ENCODE measurements at places on chromosomes 1 and 21. TPM values are rescaled to one million over a fixed set of nuclear protein-coding genes. Genes with fewer than 3 reads are reported as not detected.

GRCh38 chr1:230753586-230754251 is 6.5 kb downstream of the CAPN9 start:
- no peak for DNase-seq

GRCh38 chr21:27323331-27323730 is 356.4 kb upstream of the ADAMTS5 start:
- no peak for DNase-seq

- no peak for DNase-seq
These were observed 7.8 kb upstream of the LRRC8D start for GRCh38 chr1:89812992-89813391.

GRCh38 chr1:26768755-26769154 is 19.0 kb upstream of the PIGV start:
- DNase-seq: no peak

GRCh38 chr1:108201687-108202086 is 1.5 kb upstream of the SLC25A24 start:
- DNase-seq: no peak

DNA sequence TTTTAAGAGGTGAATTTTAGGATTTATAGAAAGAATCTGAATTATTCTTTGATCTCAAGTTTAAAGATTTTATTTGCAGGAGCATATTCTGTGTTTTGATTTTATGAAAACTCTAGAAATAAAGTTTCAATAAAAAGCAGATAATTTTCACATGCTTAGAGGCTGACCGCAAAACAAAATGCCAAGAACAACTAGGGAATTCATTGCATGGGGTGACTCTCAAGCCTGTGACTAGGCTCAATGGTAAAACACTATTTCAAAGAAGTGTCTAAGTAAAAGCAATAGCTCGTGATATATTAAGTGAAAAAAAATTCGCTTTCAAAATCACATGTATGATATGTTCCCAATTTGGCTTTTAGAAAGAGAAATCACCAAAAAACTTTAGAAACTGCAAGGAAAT is 49.6 kb downstream of the RPL5 start:
- no peak for DNase-seq

DNA sequence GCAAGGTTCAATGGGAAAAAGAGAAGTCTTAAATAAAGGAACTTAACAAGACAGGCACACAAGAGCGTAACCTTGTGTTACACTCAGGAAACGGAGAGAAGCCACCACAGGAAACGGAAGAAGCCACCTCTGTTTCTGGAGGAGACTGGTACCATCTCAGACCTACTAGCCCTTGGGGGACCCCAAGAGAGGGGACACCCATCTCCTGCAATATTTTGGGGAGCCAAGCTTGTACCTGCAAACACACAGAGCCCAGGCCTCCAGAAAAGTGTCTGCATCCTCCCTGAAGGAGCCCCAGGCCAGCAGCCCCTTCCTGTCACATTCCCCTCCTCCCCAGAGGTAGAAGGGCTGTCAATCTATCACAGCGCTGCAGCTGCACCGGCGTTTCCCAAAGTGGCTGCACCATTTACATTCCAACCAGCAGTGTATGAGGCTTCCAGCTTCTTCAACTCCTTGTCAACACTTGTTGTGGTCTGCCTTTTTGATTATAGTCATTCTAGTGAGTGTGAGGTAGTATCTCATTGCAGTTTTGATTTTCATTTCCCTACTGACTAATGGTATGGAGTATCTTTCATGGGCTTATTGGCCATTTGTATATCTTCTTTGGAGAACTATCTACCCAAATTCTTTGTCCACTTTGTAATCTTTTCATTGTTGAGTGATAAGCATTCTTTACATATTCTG is 23.0 kb upstream of the PADI1 start:
- no peak for DNase-seq

DNA sequence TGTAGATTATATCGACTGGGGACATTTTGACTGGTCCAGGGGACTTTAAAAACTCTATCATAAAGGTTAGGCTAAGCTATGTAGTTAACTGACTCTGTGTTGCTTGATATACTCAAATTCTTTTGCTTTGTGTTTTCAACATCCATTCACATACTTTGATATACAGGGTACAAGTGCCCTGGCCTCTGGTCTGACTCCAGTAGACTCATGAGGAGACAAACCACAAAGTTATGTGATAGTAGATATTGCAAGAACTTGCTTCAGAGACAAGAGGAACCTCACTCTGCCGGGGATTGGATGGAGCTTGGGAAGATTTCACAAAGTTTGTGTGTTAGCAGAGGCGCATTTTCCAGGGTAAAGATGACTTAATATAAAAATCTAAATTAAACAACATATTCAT is 1.3 kb downstream of the GORAB start:
- DNase-seq: no peak

GRCh38 chr1:44138239-44138638 is 3.2 kb downstream of the KLF18 start:
- DNase-seq: no peak

- DNase-seq: no peak
These were observed 108.0 kb downstream of the LBR start for GRCh38 chr1:225319871-225320270.

- no peak for DNase-seq
These were observed 16.6 kb downstream of the LDLRAD2 start for GRCh38 chr1:21828506-21829210.

DNA sequence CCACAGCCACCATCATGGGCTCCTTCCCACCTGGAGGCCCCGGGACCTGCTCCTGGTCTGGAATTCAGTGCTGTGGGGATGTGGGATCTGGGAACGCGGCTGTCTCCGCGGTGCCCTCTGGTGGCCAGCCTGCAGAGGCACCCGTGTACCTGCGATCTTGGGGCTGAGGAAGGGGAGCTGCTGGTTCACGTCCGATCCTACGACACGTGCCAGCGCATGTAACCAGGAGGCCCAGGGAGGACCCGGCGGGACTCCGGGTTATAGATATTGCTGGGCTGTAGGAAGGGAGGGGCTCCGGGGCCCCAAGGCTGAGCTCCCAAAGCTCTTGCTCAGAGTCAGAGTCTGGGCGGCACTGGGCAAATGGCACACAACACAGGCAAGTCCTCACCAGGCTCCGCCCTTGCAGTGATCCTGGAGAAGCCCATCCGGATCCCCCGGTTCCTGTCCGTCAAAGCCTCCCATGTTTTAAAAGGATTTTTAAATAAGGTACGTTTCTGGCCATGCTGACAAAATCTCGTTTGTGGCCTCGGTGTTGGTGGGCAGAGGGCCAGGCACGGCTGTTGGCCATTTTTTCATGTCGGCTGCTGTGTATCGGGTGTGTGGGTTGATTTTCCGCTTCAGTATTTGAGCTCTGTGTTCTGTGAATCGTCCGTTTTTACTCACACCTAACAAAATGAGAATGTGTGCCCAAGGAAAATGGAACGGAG is 20.1 kb downstream of the FAAP20 start:
- no peak for DNase-seq

- no peak for DNase-seq
These were observed 4.1 kb upstream of the PEF1 start for GRCh38 chr1:31648641-31649357.

DNA sequence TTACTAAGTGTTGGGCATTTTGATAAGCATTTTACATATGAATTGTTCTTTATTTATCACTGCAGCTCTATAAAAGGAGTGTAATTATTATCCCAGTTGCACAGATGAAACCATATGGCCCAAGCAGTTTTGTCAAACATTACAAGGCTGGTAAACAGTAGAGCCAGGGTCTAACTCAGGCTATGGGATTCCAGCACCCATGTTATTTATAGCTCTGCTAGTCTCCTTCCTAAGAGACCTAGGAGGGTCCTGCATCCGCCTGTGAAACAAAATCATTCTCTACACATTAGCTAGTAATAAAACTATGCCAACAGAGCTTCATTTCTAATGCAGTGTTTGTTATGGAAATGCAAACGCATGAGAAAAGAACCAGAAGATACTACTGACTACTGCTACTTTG is 58.6 kb downstream of the IL23R start:
- DNase-seq: no peak

DNA sequence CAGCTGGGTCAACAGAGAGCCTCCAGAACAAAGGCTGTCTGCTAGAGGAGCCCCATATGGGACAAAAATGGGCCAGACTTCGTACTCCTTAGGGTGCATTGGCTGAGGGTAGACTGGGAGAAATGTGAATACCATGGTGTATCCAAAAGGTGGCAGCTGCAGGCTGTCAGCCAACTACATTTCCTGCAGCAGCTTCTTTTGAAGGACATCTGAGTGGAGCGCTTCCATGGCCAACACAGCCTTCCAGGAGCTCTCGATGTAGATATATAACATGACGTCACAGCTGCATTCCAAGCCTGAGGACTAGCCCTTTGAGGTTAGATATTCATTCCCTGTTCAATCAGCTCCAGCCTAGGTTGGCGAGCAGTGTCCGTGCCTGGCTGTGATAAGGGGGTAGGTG is 107.7 kb downstream of the MAB21L3 start:
- DNase-seq: no peak

- DNase-seq: no peak
These were observed 20.9 kb upstream of the NCMAP start for GRCh38 chr1:24535021-24535424.

GRCh38 chr1:154442006-154442740 is 37.0 kb downstream of the IL6R start:
- no peak for DNase-seq

DNA sequence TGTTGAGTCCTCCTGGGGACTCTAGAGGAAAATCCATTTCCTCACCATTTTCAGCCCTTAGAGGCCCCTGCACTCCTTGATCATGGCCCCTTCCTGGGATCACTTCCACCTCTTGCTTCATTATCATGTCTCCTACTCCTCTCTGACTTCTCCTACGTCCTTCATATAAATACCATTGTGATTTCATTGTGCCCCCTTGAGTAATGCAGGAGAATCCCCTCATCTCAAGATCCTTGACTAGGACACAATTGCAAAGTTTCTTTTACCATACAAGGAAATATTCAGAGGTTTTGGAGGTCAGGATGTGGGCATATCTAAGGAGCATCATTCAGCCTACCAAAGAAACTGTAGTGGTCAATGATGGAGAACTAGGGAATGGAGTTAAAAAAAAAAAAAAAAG is 8.8 kb upstream of the GBP6 start:
- no peak for DNase-seq

Gene REN
- not detected for total RNA-seq

Gene NPPB
- not detected for total RNA-seq

Gene TNN
- total RNA-seq: not detected

Gene FCRL6
- not detected for total RNA-seq

Gene ECM1
- 0.35 TPM for total RNA-seq

Gene C1QA
- not detected for total RNA-seq

Gene RNU1-3
- total RNA-seq: under 0.01 TPM
